ENCODE measurements at places on chromosomes 3 and 15. TPM values are rescaled to one million over a fixed set of nuclear protein-coding genes. Genes with fewer than 3 reads are reported as not detected.

DNA sequence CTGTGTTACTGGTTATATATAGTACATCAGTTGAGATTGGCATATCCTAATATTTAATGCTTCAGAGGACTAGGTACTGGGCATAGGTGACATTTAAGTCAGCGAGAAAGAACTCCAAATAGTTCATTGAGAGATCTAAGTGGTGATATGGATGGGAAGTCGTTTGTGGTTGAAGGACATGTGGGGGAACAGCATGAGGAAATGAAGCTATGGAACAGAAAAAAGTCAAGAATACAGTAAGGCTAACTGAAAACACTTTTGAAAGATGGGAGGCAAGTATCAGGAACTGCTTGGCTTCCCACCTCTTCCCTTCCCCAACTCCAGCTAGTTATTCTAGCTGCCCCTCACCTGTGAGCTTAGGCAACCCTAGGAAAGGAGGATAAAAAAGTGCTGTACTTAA is 3.7 kb upstream of the MYO5A start:
- H3K27ac ChIP-seq = no peak overlapping the region
- peaks cover 9% of the 10 kb centered on the region for H3K4me1 ChIP-seq
- no peaks in the 10 kb centered on the region for H3K36me3 ChIP-seq

DNA sequence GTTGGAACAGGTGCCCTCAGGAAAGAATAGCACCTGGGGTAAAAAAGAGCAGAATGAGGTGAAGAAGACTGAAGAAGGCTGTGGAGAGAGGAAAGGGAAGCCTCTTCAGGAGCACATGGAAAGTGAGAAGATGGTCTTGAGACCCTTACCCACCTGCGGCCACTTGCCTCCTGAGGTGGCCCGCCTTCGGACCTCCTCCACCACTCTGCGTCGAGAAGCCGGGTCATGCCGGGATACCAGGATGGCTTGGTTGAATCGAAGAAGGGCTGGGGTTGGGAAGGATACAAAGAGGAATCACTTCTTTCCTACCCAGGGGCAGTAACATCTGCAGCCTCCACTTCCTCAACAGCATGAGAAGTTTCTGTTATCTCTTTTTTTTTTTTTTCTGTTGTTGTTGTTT is 3.0 kb downstream of the LPCAT4 start:
- peaks cover 6% of the 10 kb centered on the region for H3K36me3 ChIP-seq
- peaks cover 8% of the 10 kb centered on the region for H3K27me3 ChIP-seq
- no peak overlapping the region for H3K4me3 ChIP-seq
- H3K27ac ChIP-seq = no peak overlapping the region
- DNase-seq = no peak
- H3K4me1 ChIP-seq = peaks cover 8% of the 10 kb centered on the region

DNA sequence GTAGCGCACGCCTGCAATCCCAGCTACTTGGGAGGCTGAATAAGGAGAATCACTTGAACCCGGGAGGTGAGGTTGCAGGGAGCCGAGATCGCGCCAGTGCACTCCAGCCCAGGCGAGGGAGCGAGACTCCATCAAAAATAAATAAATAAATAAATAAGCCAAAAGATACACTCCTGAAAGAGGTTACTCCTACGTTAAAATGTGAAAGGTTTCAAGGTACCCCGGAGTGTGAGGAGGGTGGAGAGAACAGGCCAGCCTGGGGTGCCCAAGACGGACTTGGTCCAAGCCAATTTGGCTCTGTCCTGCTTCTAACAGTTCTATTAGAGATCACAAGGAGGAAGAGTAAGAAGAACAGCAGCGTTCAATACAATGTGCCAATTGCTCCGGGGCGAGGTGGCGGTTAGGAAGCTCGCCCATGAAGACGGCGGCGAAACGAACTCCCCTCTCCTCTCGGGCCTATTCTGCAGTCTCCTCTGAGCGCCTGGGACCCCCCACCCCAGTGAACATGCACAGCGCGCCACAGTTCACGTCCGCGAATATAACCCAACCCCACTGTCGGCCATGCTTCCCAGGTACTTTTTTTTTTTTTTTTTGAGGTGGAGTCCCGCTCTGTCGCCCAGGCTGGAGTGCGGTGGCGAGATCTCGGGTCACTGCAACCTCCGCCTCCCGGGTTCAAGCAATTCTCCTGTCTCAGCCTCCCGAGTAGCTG is 942 bp downstream of the ELP6 start:
- peaks cover 13% of the 10 kb centered on the region for H3K27me3 ChIP-seq
- H3K4me1 ChIP-seq = no peaks in the 10 kb centered on the region
- peak; percentile 24 for DNase-seq
- peak overlapping the region; percentile 94 for H3K4me3 ChIP-seq

GRCh38 chr3:171944118-171945016 is 95.0 kb upstream of the FNDC3B start:
- H3K4me1 ChIP-seq = no peaks in the 10 kb centered on the region
- H3K36me3 ChIP-seq = no peaks in the 10 kb centered on the region
- no peak overlapping the region for H3K27ac ChIP-seq
- no peak overlapping the region for H3K4me3 ChIP-seq

DNA sequence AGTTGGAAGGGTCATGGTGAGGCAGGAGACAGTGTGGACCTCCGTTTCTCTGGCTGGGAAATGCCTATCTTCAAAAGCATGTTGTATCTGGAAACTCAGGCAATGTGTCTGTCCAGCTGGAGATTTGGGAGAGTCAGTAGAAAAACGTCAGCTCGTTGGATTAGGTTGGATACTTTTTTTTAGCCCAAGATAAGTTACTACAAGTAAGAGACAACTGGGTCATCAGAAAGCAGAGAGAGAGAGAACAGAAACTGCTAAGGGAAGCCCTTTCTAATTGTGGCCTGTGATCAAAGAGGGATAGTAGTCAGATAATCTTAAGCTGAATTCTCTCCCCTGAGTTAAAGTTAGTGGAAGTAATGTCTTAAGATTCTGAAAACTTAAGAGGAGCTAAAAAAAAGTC is 78.9 kb upstream of the ZNF280D start:
- peaks cover 24% of the 10 kb centered on the region for H3K36me3 ChIP-seq
- no peaks in the 10 kb centered on the region for H3K27me3 ChIP-seq
- no peak overlapping the region for H3K27ac ChIP-seq
- peaks cover 5% of the 10 kb centered on the region for H3K4me1 ChIP-seq
- DNase-seq = no peak

- peaks cover 17% of the 10 kb centered on the region for H3K4me1 ChIP-seq
- H3K27me3 ChIP-seq = peaks cover 7% of the 10 kb centered on the region
- no peaks in the 10 kb centered on the region for H3K36me3 ChIP-seq
- no peak for DNase-seq
- H3K4me3 ChIP-seq = no peak overlapping the region
Measured at GRCh38 chr15:72785841-72786240, 2.3 kb upstream of the ADPGK start.

DNA sequence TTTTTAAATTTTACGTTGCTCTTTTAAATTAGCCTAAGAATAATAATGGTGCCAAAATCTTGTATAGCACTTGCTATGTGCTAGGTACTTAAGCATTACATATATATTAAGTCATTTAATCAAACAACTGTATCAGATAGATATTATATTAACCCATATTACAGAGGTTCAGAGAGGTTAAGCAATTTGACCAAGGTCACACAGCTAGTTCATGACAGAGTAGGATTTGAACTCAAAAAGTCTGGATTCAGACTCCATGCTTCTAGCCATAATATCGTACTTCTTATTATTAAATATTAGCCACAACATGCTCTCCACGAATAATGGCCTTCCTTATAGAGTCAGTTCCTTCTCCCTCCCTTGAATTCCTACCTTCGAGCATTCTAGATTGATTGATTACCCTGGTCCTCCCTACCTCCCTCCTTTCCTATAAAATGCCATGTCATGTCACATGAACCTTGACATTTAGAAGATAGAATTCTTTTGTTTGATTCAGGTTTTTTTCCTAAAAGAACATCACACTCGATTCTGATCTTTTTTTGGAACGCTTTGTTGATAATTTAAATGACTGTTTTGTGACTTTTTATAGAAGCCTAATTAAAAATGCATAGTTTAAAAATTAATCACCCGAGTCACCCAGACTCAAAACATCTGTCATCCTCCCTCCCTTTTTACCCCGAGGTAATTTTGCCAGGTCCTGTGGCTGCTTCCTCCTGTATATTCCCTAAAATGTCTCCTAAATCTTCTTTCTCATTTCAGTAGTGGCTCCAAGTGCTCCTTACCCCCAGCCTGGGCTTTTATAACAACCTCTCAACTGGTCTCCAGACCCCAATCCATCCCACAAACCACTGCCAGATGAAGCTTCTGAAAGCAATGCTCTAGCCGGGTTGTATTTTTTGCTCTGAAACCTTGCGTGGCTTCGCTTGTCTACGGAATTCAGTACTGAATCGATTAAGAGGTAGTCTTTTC is 8.5 kb upstream of the PSMD6 start:
- peak overlapping the region; percentile 57 for H3K27ac ChIP-seq
- H3K4me1 ChIP-seq = peaks cover 16% of the 10 kb centered on the region
- H3K4me3 ChIP-seq = peak overlapping the region; percentile 22

DNA sequence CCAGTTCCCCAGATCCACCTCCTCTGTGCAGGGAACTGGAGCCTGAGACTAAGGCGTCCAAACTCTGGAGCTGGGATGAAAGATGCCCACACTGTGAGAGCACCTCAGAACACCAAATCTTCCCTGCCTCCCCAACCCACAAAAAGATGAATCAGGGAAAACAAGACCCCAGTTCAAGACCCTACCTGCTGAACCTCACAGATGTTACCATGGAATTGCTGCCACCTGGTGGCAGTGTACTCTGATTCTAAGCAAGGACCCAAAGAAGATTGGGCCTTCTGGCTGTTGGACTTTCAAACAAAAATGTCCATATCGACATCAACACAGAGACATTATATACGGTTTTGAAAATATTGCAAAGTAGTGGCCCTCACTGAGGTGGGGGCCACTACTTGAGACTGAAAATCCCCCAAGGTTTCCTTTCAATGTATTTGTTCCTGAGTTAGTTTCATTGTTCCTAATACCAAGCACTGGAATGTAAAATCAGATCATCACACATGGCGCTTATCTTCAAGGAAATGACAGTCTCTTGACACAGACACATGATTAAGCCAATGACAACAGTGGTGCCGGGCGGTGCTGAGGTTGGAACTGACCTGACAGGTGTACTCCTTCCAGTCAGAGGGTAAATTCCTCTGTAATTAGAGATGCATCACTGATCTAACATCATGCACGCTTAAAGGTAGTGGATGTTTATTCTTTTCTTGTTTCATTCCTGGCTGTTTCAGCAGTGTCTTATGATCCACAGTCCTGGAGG is 67.6 kb downstream of the SLC6A11 start:
- peaks cover 14% of the 10 kb centered on the region for H3K27me3 ChIP-seq
- H3K36me3 ChIP-seq = no peaks in the 10 kb centered on the region
- peak; percentile 31 for DNase-seq
- no peak overlapping the region for H3K27ac ChIP-seq
- no peak overlapping the region for H3K4me3 ChIP-seq

DNA sequence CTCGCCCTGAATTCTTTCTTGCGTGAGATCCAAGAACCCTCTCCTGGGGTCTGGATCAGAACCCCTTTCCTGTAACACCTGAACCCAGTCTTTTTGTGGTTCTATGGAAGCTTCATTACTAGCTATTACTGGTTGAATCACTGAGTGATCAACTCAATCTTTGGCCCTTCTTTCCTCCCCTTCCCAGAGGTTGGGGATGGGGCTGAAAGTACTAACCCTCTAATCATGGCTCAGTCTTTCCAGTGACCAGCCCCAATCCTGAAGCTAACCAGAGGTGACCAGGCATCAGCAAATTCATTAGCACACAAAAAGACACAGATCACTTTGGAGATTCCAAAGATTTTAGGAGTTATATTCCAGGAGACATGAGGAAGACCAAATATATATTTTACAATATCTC is 39.5 kb downstream of the HERC1 start:
- H3K4me1 ChIP-seq = peaks cover 4% of the 10 kb centered on the region
- H3K4me3 ChIP-seq = no peak overlapping the region
- no peak for DNase-seq
- peaks cover 15% of the 10 kb centered on the region for H3K36me3 ChIP-seq
- peaks cover 5% of the 10 kb centered on the region for H3K27me3 ChIP-seq

DNA sequence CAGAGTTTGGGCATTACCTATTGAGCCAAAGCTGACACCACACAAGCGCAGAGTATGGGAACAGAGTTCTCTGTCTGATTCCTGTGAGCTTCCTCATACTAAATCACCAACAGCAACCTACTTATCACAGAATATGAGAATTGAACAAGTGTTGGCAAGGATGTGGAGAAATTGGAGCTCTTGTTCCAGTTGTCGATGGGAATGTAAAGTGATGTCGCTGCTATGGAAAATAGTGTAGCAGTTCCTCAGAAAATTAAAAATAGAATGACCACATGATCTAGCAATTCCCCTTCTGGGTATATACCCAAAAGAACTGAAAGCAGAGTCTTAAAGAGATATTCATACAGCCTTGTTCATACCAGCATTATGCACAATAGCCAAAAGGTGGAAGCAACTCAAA is 33.4 kb downstream of the CD86 start:
- DNase-seq = no peak
- H3K27me3 ChIP-seq = peaks cover 1% of the 10 kb centered on the region
- no peak overlapping the region for H3K27ac ChIP-seq
- H3K4me1 ChIP-seq = peaks cover 4% of the 10 kb centered on the region

- DNase-seq = no peak
- no peak overlapping the region for H3K4me3 ChIP-seq
- H3K27ac ChIP-seq = no peak overlapping the region
- H3K36me3 ChIP-seq = no peaks in the 10 kb centered on the region
- H3K4me1 ChIP-seq = no peaks in the 10 kb centered on the region
Measured at GRCh38 chr3:65963787-65964677, 74.7 kb downstream of the MAGI1 start.

- H3K4me1 ChIP-seq = peaks cover 18% of the 10 kb centered on the region
- H3K4me3 ChIP-seq = no peak overlapping the region
- no peak overlapping the region for H3K27ac ChIP-seq
- H3K27me3 ChIP-seq = peaks cover 15% of the 10 kb centered on the region
- DNase-seq = peak; percentile 77
Measured at GRCh38 chr3:49703443-49703927, 14.1 kb downstream of the RNF123 start.

DNA sequence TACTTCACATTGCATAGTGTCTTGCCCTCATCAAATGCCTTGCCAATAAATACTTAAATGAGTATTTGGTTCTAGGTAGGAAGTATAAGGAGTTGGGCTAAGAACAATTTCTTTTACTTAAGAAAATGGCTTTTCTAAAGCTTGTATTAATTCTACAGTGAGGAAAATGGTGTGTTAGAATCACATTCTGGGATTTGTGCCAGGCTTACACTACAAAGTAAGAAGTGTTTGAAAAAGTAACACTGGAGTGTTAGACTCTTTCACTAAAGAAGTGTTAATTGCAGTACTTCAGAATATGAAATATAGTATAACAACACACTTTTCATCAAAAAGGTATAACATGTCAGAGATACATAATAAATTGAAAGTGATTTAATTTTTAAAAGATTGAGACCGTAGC is 328.7 kb downstream of the C3orf38 start:
- no peak for DNase-seq
- H3K36me3 ChIP-seq = no peaks in the 10 kb centered on the region
- no peak overlapping the region for H3K27ac ChIP-seq
- H3K27me3 ChIP-seq = no peaks in the 10 kb centered on the region
- no peak overlapping the region for H3K4me3 ChIP-seq

GRCh38 chr15:53397041-53397616 is 362.3 kb downstream of the WDR72 start:
- no peak overlapping the region for H3K4me3 ChIP-seq
- no peak for DNase-seq
- H3K36me3 ChIP-seq = no peaks in the 10 kb centered on the region
- peaks cover 18% of the 10 kb centered on the region for H3K4me1 ChIP-seq
- H3K27me3 ChIP-seq = no peaks in the 10 kb centered on the region

GRCh38 chr3:188627652-188628051 is 473.7 kb downstream of the LPP start:
- no peak for DNase-seq
- H3K4me3 ChIP-seq = no peak overlapping the region
- no peaks in the 10 kb centered on the region for H3K36me3 ChIP-seq
- no peak overlapping the region for H3K27ac ChIP-seq

Gene C3orf20
- total RNA-seq = not detected

Gene SPATA12
- not detected for total RNA-seq

Gene LIPH
- not detected for total RNA-seq

Gene GSK3B
- total RNA-seq = 138 TPM

Gene PDZRN3
- total RNA-seq = 21.9 TPM

Gene FANCD2OS
- not detected for total RNA-seq

Gene RAB27A
- total RNA-seq = 4.9 TPM

Gene SNAP23
- total RNA-seq = 15.2 TPM
